ENCODE measurements at places on chromosomes 7 and 10.
A peak's percentile ranks its signal among the peaks of the same experiment; 100 is the strongest.

DNA sequence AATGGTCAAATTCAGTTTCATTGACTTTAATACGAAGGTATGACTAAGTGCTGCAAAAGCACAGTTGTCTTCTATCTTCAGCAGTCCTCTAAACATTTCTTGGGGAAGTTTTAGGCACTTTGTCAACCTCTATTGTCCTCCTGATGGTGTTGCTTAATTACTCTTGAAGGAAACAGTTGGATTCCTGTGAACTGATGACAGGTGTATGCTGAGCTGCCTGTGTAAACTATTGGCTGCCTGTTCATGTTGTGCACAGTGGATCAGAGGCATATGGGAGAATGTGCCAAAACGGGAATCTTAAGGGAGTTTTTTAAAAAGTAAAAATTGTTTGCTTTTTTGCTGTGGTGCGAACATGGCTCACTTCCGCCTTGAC is 221.0 kb downstream of the AUTS2 start:
- DNase-seq, result no peak

DNA sequence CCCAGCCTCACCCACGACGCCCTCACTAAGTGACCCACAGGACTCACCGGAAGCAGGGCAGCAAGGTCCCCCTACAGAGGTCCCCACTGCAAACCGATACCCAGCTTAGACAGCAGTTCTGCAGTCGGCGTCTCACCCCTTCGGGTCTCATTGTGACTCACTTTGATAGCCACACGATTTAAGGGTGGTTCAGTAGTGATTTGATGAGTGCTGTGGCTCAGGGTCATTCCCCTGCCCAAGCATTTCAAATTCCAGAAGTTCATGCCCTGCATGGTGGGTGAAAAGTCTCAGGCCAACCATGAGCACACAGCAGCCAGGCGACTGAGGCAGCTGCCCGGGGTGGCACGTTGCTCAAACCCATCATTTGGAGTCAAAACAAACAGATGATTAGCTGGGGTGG is 93.2 kb downstream of the EGFR start:
- no peak for DNase-seq

- DNase-seq, result no peak
Observed at GRCh38 chr7:130146693-130147405, 58.4 kb downstream of the TMEM209 start.

DNA sequence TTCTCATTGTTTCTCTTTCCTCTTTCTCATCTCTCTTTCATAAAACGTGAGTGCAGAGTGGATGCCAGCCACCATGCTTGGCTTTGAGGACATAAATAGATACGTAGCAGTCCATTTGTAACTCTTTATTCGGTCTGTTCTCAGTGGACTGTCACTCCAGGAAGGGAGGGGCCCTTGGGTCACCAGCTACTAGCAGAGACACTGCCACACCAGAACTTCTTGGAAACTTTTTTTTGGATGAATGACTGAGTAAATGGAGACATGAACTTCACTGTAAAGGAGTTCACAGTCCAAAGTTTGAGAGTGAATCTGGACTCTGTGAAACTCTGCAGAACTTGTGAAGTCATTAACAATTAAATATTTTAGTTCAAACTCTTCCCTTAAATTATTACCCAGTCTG is 20.2 kb downstream of the CHN2 start:
- DNase-seq, result no peak

- peak; percentile 85 for DNase-seq
Observed at GRCh38 chr10:32995751-32996150, 37.7 kb upstream of the ITGB1 start.

DNA sequence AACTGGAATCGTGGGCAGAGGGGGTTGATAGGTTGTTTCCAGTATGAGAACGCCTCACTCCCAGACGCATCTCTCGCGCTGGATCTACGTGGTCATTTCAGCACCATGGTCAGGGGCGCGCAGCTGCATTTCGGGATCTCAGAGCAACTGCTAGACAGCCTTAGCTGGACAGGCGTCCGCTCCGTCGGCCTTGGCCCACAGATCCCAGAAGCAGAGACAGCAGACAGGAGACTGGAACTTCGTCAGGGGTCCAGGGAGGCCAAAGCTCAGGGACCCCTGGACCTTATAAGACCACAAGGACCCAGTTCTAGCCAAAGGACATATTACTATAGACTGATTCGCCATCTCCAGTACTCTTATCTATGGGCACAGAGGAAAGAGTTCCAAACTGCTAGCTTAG is 5.3 kb downstream of the NEUROG3 start:
- peak; percentile 77 for DNase-seq

GRCh38 chr10:124059551-124059950 is 33.8 kb downstream of the CHST15 start:
- DNase-seq, result no peak

- no peak for DNase-seq
Observed at GRCh38 chr7:134062460-134062859, 64.7 kb upstream of the LRGUK start.

DNA sequence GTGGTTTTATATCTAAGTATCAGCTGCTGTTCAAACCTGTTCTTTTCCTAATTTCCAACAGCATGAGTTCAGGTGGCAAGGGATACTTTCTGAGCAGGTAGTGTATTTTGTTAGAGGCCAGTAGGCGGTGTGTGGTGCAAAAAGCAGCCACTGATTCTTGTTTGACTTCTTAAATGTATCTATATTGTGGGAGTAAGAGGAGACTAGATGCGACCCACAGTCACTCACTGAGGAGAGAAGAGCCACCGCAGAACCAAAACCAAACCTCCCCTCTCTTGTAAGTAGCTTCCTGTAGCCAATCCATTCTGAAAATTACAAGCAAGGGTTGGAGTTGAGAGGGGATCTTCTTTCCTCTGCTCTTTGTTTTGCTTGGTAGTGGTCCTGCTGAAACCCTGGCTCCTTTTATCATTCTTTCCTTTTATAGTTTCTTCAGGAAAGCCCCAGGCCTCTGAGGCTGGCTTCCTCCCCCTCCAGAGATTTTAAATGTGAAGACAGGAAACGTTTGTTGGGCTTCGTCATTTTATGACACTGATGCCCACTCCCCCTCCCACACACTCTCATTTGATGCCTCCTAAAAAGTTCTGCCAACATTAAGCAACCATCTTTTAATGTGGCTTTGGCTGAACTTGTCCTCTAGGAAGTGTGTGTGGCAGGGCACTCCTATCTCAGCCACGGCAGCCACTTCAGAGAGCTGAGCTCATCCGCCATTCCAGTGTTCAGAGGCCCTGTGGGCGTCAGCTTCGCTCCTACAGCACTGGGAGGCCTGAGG is 566.0 kb downstream of the SUGCT start:
- no peak for DNase-seq

DNA sequence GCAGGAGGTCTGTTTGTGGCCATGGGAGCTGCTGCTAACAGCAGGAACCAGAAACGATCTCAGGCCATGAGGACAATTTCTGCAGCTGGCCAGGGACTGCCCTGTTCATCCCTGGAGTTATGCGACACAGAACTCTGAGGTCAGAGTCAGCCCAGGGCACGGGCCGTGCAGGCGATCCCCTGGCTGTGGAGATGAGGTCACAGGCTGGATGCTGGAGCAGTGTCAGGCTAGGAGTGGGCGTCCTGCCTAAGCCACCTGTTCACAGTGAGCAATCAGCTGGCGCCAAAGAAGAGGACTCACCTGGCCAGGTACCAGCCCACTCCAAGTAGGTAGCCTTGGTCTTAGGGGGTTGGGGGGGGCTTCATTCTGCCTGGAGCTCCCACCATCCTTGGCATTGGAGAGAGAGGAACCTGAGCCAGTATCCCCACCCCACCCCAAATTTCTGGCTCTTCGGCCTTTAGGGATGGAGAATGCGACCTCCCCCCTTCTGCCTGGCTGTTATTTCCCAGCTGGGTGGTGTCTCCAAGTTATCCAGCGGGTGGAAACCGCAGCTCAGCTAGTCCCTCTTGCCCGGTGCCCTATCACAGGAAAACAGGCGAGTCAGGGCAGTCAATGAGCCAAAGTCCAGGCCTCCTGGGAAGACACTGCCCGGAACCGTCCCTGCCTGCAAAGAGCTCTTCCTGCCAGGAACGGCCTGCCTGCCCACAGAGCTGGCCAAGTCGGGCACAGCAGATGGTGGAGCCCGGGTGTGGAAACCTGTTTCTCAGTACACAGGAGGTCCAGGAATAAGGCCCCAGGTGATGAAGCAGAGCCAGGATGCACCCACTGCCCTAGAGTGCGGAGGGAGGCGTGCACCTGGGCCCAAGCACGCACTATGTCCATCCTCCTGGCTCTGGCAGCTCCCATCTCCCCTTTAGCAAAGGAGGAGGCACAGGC is 1.8 kb upstream of the TTYH3 start:
- no peak for DNase-seq

- DNase-seq, result peak; percentile 27
Observed at GRCh38 chr10:104824380-104825006, 183.4 kb downstream of the SORCS3 start.

GRCh38 chr7:99393355-99394187 is 14.8 kb downstream of the PDAP1 start:
- no peak for DNase-seq

GRCh38 chr7:33853361-33854062 is 51.8 kb upstream of the BMPER start:
- DNase-seq, result peak; percentile 85

- DNase-seq, result no peak
Observed at GRCh38 chr10:53827261-53827660, 973.8 kb downstream of the PCDH15 start.

DNA sequence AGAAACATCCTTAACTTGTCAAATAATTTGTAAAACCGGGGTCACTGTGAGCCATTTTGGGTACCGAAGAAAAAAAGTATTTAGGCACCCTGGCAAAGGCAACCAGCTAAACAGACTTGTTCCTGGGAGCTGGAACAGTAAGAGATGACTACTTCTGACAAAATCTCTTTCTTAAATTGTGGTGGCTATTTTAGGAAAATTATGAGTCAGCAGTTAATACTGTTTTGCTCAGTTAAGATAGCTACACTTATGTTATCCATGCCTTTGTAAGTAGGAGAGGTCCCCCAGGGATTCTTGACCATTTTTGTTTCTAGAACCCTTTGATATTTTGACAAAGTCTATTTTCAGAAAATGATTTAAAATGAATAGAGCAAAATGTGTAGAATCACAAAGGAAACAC is 68.7 kb downstream of the TAX1BP1 start:
- peak; percentile 78 for DNase-seq

GRCh38 chr7:132276976-132277725 is 299.1 kb downstream of the PLXNA4 start:
- no peak for DNase-seq

- peak; percentile 92 for DNase-seq
Observed at GRCh38 chr10:24958091-24958720, 5.8 kb upstream of the PRTFDC1 start.

DNA sequence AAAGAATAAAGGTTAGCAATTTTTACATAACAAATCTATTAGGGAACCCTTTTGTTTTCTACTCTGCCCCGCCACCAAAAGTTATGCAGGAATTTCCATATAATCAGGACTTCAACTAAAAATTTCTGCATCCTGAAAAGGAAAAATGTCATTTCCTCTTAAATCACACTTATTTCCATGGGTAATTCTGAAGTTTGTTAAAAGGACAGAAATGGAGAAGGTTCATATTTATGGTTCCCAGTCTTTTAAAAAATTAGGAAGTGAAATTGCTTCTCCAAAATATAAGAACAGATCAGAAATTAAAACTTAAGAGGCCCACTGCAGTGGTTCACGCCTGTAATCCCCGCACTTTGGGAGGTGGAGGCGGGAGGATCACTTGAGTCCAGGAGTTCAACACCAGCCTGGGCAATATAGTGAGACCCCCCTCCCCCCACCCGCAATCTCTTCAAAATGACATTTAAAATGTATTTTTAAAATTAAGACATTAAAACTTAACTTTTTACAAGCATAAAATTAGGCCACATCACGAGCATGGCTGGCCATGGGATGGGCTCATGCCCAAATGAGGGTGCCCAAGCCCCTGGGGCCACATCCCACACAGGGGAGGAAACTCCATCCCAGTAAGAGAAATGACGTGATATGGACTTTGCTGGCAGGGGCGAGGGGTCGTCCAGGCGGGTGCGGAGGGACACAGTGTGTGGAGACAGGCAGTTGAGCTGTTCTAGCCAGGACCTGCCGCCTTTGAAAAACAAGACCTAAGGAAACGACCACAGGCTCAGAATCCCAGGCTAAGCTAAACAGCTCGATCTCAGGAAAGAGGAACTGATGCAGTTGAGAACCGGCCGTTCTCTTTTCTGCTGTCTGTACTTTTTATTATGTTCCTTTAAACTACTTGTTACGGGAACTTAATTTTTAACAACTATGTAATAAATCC is 51.3 kb upstream of the NFE2L3 start:
- DNase-seq, result peak; percentile 25

GRCh38 chr7:44403775-44404174 is 78.4 kb upstream of the CAMK2B start:
- DNase-seq, result no peak

- no peak for DNase-seq
Observed at GRCh38 chr7:6395898-6396595, 51.7 kb downstream of the DAGLB start.

- DNase-seq, result no peak
Observed at GRCh38 chr7:132437730-132438129, 138.5 kb downstream of the PLXNA4 start.

DNA sequence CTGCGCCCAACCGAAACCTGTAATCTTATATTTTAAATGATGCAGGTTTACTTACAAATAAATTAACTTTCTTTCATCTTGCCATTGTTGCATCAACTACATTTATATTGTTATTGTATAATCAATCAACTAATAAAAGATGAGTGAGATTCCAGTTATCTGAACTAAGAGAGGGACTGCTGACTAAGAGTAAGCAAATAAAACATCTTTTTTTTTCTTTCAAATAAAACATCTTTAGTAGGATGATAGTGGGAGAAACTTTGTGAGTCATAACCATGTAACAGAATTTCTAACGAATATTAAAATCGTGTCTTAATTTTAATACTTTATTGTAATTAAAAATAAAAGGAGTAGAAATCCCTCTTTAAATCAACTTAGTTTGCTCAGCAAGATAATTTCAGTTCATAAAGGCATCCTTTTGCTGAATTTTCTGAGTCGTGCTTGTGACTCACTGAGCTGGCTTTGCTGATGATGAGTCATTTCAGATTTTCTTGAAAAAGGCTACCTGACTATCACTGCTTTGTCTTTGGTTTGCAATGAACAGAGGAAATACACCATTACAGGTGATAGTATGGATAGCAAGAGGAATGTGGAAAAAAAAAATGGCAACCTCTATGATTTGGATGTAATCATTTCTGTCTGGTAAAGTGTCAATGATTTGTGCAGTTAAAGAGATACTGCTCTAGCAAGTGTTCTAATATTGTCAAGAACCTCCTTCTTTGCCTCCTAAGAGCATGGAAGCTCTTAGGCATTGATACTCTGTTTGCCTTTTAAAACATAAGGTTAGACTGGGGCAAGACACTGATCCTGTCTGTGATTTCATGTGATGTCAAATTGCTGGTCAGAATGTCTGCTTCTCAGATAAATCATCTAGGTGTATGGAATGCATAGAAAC is 119.5 kb downstream of the GPR158 start:
- DNase-seq, result peak; percentile 63
